Stimulated activated CD8-positive, alpha-beta memory T cell treated with anti-CD3 and anti-CD28 coated beads, Interleukin-7, amount 100 ng/mL, for 4 hours (primary cell): ENCODE measurements at places on chromosomes 13 and 19.
A peak's percentile ranks its signal among the peaks of the same experiment; 100 is the strongest.

GRCh38 chr13:48874165-48874564, 101.5 kb upstream of the FNDC3A start:
- no peak for DNase-seq

DNA sequence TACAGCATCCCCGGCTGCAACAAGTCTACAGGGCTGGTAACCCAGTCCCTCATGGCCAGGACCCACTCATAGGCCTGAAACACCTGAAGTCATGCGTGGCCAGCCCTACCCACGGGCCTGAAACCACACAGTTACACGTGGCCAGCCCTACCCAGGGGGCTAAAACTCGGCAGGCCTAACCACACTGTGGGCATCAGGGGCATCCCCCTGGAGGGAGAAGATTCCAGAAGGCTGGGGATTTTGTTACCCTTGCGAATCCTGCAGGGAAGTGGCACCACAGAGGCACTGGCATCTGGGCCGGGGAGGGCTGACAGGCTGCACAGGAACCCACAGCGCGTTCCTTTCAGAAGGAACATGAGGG, 48.4 kb upstream of the C13orf46 start:
- no peak for DNase-seq

- DNase-seq: no peak
Observed at GRCh38 chr13:98299966-98300350, 122.9 kb upstream of the RNF113B start.

DNA sequence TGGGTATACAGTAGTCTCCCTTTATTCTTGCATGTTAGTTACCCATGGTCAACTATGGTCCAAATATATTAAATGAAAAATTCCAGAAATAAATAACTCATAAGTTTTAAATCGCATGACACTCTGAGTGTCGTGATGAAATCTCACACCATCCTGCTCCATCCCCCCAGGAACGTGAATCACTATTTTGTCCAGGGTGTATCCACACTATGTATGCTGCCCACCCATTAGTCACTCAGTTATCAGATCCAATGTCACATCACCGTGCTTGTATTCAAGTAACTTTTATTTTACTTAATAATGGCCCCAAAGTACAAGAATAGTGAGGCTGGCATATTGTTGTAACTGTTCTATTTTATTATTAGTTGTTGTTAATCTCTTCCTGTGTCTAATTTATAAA, 115.8 kb upstream of the SERP2 start:
- DNase-seq: no peak

GRCh38 chr19:46603195-46603637, 2.1 kb downstream of the CALM3 start:
- no peak for DNase-seq

GRCh38 chr13:23639674-23640073, 69.5 kb downstream of the TNFRSF19 start:
- DNase-seq: no peak

DNA sequence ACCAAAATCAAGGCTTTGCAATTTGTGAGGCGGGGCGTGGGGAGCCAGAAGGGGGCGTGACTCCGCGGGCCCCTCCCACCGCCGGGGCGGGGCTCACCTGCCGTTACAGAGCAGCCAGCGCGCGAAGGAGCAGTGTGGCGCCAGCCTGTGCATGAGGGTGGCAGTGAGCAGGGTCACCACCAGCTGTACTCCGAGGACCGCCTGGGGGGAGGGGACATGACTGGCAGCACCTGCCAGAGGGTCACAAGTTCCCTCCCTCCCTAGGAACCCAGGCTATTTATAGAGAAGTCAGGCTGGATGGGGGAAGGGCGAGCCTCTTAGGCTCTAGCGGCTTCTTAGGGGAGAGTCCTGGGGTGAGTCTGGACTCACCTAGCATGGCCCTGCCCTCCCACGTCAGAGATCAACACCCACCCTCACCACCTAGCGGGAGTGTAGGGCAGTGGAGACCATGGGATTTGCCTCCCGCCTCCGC, 3.6 kb downstream of the TMEM161A start:
- DNase-seq: no peak

- DNase-seq: no peak
Observed at GRCh38 chr13:34698945-34699344, 243.1 kb upstream of the NBEA start.

DNA sequence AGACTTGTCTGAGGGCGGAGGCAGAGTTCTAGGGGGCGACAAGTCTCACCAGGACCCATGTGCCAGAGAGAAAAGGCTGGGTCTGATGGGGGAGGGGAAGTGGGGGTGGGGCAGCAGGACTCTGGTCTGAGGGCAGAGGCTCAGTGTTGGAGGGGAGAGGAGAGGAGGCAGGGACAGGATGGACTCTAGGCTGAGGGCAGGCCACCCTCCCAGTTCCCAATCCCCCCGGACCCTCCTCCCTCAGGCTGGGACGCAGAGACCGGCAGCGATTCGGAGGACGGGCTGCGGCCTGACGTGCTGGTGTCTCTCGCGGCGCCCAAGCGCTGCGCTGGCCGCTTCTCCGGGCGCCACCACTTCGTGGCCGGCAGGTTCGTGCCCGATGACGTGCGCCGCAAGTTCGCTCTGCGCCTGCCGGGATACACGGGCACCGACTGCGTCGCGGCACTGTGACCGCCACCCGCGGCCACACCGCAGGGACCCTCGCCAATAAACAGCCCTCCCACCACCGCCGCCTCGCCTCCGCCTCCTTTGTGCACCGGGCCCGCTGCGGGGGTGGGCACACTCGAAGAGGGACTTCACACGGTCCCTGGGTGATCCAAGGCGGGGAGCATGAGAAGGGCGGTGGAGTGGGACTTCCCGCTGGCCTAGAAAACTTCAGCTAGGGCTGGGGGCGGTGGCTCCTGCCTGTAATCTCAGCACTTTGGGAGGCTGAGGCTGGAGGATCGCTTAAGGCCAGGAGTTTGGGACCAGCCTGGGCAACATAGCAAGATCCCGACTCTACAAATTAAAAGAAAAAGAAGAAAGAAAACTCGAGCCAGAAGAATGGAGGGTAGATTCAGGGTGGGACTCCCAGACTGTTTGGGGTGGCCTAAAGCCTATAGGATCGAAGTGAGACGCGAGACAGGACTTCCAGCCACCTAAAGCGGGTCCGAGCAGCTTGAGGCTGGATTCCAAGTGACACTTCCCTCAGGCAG, 703 bp upstream of the CILP2 start:
- no peak for DNase-seq

GRCh38 chr13:79833991-79834390, 353.0 kb downstream of the NDFIP2 start:
- no peak for DNase-seq

DNA sequence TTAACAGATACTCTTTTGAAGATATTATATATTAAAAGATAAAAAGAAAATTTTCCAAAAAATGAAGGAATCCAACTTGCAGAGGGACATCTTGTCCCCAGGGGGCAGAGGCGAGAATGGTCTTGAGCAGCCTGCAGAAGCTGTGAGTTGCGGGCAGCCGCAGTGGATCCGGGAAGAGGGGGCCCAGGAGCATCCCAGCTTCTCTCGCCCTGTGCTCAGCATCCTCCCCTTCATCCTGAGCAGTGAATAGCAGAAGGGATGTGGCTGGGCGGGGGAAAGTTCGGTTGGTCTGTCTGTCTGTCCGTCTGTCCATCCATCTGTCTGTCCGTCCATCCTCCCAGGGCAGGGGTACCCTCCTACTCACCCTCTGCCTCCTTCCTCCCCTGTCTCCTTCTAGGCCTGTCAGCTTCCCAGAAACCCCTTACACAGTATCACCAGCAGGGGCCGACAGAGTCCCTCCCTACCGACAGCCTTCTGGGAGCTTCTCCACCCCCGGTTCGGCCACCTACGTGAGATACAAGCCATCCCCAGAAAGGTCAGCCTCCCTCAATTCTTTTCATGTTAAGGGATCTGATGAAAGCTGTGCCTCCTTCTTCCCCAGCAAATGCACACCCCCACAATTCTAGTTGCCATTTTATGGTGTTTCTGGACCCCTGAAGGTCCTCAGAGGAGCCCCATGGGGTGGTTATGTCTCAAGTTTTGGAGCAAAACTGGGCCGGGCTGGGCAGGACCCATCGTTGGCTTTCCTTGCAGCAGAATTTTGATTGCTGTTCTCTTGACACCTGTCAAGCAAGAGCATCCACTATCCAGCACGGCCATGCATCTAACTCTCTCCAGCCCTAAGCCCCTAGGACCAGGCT, 81.6 kb downstream of the DPF1 start:
- no peak for DNase-seq

GRCh38 chr19:3721131-3721886, 13.1 kb downstream of the TJP3 start:
- peak; percentile 74 for DNase-seq

- no peak for DNase-seq
Observed at GRCh38 chr19:55446060-55446459, 3.0 kb upstream of the SHISA7 start.

GRCh38 chr19:14361824-14362223, 19.4 kb upstream of the ADGRE5 start:
- DNase-seq: no peak

DNA sequence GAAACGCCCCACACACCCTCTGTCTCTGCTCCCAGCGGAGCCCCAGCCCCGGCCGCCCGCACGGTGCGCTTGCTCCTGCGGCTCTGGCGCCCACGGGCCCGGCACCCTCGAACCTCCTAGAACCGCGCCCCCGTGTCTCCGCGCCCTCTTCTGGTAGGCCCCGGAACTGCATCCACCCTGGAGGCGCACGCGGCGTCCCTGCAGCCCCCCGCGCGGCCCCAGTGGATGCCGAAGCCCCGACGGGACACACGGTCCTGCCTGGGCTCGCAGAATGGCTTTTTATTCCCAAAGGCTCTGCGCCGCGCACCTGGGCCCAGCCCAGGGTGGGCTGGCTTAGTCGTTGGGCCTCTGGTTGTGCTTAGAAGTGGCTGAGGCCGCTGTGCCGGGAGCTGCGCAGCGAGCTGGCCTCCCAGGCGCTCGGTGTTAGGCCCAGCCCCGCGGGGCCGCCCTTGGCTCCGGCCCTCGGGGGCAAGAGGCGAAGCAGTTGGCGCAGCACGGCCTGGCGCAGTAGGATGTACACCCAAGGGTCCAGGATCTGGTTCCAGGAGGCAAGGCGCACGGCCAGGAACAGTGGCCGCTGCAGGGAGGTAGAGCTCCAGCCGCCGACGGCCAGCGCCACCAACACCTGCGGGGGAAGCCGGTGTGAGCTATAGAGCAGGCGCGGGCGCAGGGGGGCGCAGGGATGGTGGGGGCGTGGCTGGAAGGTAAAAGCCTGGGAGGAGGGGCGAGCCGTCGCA, 2.8 kb downstream of the PTGER1 start:
- peak; percentile 78 for DNase-seq

- DNase-seq: no peak
Observed at GRCh38 chr13:65074248-65074647, 2155.9 kb downstream of the PCDH9 start.
